Suppressor macrophage (primary cell): ENCODE measurements at places on chromosomes 7 and 10.

- DNase-seq: no peak
Measured at GRCh38 chr7:157514306-157514705, 177.5 kb downstream of the DNAJB6 start.

GRCh38 chr7:127833641-127834040 is 181.6 kb downstream of the SND1 start:
- no peak for DNase-seq

DNA sequence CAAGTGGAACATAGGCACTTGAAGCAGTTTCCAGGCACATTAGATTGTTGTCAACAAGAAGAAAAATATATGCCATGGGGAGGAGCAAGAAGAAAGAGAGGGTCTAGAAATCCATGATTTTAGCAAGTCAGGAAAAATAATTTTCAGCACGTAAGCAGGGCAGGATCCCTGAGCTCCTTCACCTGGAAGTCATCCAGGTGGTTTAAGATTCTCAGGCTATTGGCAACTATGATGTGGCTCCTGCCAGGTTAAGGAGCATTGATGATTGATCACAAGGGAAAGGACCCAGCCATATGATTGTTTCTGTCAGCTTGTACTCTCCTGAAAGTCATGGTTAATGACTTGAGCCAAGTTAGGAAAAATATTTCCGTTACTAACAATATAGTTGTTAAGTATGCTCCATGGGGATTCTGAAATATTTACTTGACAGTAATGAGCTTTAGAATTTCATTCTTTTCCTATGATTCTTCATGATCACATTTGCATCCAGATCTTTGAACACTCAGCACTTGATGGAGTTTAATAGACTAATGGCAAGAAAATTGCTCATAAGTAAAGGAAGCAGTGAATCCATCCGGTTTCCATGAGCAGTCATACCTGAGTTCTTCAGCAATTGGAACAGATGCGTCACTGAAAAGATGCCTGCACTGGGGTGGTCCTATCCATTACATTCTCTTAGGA is 209.1 kb downstream of the BICC1 start:
- DNase-seq: no peak

DNA sequence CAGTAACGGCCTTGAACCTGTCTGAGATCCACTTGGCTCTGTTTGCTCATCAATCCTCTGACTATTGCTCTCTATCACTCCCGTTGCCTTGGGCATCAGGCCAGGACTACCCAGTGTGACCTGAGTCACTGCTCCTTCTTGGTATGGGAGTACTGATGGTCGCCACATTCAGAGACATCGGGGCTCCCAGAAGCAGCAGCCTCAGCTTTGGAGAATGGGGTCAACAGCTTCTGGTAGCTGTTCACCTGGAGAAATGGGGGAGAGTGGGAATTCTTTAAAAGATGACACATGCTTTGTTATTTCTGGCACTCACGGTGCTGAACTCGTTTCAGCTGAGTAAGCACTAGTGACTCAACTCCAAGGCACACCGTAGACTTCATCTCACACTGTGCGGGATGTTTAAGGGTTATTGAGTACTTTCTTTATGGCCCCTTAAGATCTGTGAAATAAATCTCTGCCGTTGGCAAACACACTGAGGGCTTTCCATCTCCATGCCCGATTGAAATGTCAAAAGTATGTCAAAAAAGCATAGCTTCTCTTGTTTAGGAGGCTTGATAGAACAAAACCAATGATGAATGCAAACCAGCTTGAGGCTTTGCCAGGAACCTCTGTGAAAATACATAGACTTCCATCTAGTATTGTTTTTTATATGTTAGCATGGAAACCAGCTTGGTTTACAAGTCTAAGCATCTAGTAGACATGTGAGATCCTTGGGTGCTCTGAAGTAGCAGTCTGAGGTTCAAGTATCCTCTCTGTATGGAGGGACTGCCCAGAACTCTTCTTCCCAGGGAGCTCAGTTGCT is 333.1 kb downstream of the CXCL12 start:
- DNase-seq: no peak

GRCh38 chr7:128407233-128407589 is 2.6 kb downstream of the IMPDH1 start:
- no peak for DNase-seq

- no peak for DNase-seq
Measured at GRCh38 chr7:44712012-44712411, 36.6 kb upstream of the ZMIZ2 start.

GRCh38 chr7:103914147-103914899 is 75.1 kb downstream of the RELN start:
- no peak for DNase-seq

GRCh38 chr7:155807065-155807671 is 5.1 kb downstream of the SHH start:
- DNase-seq: no peak

DNA sequence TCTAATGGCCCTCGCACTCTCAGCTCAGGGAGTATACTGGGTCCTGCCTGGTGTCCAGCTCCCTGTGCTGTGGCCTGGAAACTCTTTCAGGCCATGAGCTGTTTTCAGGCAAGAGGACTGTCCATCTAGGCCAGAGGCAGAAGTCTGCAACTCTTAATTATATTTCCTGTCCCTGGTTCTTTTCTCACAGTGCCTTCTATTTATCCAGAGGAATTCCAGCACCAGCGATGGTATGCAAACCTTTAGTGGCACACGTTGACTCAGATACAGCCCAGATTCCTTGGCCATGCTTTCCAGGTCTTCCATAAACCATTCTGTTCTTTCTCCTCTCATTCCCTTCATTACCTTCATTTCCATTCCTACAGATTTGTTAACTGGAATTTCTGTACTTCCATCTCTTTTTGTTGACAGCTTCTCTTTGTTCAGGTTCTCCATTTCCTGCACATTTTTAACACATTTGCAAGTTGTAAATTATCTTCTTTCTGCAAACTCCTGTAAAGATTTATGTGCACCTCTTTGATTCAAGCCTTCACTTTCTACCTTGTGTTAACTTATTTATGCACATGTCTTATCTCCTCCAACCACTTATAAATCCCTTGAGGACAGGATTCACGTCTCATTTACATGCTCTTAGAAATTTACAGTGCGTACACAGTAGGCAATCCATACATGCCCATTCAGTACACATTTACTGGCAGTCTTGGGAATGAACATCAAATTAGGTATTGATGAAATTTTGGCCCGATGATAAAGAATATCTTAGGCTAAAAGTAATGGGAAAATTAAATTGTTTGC is 172.1 kb downstream of the CELF2 start:
- DNase-seq: no peak

DNA sequence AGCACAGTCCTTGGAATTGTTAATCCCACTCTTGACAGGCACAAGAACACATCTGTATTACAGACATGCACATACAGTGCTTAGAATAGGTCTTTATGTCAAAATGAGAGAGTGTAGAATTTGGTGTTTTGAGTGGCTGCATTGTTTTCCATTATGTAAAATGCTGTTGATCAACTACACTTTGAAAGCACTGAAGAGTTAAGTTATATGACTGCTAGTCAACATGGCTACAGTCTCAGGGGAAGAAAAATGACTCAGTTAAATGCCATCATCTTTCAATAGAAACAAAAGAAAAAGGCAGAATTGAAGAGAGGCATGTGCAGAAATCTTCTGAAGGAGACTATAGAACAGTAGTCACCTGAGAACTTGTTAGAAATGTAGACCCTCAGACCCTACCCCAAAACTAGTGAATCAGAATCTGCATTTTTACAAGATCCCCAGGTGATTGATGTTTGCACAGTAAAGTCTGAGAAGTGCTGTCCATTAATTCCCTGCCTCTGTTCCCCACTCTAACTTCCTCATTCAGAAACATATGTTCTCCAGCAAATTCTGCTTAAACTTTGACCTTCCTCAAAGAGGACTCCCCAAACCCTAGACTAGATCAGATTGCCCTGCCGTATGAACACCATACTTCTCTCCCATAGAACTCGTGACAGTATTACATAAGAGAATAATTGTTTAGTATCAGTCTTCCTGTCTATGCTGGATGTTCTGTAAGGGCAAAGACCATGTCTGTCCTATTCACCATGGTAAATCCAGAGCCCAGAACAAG is 16.0 kb downstream of the SND1 start:
- peak; percentile 71 for DNase-seq

- DNase-seq: no peak
Measured at GRCh38 chr7:105838627-105839231, 37.7 kb downstream of the ATXN7L1 start.

- no peak for DNase-seq
Measured at GRCh38 chr7:124688991-124689390, 76.6 kb downstream of the GPR37 start.

DNA sequence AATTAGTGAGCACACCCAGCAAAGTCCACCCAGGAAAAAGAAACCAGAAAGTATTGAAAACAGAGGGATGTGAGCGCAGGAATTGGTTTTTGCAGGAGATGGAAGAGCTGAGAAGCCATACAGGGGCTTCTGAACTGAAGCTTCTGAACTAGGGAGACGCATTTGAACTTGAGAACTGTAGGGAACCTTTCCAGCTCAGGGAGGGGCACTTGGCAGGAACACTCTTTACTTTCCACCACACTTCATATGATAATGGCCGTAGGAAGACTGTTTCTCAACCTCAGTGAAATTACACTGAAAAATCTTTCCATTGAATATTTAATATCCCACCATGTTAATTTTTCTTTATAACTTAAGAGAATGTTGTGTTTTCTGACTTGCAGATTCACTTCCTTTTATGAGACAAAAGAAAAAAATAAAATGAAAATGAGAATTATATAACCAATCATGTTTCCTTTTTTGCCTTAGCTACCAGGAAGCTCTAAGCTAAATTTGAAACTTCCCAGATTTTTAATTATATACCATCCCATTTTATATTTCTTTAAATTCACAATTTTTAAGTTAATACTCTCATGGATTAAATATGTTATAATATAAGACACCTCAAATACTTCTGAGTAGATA is 98.3 kb upstream of the TCF7L2 start:
- DNase-seq: peak; percentile 63

GRCh38 chr10:12252882-12253546 is 57.0 kb downstream of the CDC123 start:
- DNase-seq: peak; percentile 49

DNA sequence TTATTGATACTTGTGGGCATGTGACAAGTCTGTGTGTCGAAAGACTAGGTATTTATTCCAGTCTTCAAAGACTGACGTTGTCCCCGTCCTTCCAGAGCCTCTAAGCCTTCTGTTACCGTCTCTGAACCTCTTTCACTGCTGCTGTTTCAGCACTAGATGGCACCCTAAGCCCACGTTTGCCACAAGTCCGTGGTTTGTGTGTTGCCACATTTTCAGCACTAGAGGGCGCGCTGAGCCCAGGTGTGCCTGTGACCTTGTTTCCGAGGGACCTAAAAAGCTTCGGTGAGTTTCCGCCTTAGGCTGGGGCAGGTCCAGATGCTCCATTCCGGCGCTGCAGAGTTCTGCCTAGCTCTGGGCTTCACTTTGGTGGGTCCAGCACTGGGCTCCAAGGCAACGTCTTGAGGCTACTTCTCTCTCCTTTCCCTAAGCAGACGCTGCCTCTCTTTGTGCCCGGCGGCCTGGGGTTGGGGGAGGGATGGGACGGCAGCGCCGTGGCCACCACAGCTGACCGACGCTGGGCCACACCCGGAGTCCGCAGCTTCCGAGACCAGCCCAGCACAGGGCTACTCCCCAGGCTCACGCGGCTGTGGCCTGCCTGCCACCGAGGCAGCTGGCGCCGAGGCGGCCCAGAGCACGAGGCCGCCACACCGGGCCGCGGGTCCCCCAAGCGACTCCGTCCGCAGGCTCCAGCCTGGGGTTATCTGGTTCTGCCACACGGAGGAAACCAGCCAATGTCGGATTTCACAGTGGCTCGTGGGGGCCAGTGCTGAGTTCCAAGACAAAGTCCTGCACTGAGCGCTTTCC is 520.2 kb downstream of the REEP3 start:
- peak; percentile 85 for DNase-seq

- no peak for DNase-seq
Measured at GRCh38 chr10:115957786-115958442, 315.1 kb downstream of the GFRA1 start.

GRCh38 chr7:100676501-100677306 is 3.2 kb downstream of the GNB2 start:
- DNase-seq: no peak

GRCh38 chr7:38411404-38411803 is 138.0 kb upstream of the TARP start:
- no peak for DNase-seq

GRCh38 chr10:51010977-51011376 is 63.3 kb upstream of the PRKG1 start:
- DNase-seq: peak; percentile 54

DNA sequence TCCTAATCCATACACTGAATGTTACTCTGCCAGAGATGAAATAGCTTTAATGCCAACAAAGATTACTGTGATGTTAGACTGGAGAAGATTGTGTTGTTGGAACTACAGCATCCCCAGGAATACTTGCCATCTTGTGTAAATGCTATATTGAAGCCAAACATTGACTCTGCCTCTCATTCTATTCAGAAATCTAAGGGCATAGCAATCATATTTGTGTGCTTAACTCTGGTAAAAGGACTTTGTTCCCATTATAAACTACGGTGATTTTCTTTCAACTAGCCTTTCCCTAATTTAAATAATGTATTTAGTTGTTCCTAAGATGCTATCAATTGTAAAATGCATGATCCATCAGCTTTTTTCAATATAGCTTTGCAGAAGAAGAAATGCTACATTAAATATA is 498.4 kb upstream of the LRRN3 start:
- no peak for DNase-seq

DNA sequence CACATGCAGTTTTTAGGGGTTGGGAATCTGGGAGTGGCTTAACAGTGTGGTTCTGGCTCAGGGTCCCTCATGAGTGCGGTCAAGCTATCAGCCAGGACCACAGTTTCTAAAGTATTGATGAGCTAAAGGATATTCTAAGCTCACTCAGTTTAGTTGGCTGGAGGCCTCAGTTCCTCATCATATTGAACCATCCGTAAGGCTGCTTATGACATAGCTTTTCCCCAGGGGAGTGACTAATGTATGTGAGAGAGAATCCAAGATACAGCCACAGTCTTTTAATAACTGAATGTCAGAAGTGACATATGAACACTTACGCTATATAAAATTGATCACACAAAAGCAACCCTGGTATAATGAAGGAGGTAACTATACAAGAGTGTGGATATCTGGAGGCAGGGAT is 245.3 kb downstream of the POLR1F start:
- no peak for DNase-seq

DNA sequence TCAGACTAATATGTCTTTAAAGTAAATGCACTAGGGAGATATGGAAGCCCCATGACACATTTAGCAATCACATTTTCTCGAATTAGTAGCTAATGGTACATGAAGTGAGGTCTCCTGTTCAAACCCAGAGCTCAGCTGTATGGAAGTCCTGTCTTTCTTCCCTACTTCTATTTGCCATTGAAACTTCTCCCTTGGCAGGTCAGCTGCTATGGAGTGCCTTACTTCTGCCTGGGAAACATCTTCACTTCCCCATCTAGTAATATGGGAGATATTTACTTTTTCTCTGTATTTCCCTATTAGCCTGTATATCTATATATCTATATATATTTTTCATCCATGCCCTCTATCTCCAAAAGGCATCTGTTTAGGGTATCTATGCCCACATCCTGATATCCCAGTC is 225.3 kb upstream of the INHBA start:
- peak; percentile 51 for DNase-seq

GRCh38 chr7:44956157-44956766 is 22.6 kb downstream of the MYO1G start:
- DNase-seq: no peak
